GOT3 (cell line): ENCODE measurements at places on chromosomes 2 and 18.

DNA sequence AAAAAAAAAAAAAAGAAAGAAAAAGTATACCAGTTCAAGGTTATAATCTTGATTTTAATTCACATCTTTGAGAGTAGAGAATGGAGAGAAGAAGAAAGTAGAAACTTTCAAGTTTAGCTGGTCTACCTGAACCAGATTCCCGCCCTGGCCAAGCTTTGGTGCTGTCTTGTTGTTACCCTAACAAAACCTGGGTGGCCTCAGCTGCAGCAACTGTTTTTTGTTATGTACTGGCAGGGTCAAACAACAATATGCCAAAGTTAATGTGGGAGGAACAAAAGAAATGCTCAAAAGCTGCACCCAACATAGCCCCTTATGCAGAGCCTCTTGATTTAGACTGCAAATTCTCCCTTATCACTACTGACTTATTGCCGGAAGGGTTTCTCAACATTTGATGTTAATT is 165.3 kb upstream of the TFPI start:
- DNase-seq, result no peak

GRCh38 chr2:176117162-176117822 is 714 bp downstream of the HOXD10 start:
- no peak for DNase-seq

GRCh38 chr18:11983592-11983991 is 2.3 kb downstream of the IMPA2 start:
- no peak for DNase-seq

GRCh38 chr2:141207036-141207385 is 923.8 kb downstream of the LRP1B start:
- no peak for DNase-seq
